ENCODE measurements at places on chromosomes 1 and 21.

DNA sequence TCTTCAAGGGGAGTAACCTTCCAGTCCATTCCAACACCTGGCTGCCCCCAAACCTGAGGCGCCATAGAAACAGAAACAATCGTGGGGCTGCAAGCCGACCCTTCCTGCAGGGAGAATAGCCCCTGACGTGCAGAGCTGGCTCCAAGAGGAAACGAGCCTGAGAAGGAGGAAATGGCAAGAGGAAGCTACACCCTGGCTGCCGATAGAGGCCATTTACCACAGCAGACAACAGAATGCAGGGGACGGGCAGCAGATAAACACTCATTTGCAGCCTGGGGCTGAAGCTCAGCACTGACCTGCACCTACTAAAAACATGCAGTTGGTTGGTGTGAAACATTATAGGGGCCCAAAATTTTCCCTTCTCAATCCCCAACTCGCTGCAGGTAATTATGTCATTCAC, 8.7 kb upstream of the TDRD10 start:
- DNase-seq = no peak

DNA sequence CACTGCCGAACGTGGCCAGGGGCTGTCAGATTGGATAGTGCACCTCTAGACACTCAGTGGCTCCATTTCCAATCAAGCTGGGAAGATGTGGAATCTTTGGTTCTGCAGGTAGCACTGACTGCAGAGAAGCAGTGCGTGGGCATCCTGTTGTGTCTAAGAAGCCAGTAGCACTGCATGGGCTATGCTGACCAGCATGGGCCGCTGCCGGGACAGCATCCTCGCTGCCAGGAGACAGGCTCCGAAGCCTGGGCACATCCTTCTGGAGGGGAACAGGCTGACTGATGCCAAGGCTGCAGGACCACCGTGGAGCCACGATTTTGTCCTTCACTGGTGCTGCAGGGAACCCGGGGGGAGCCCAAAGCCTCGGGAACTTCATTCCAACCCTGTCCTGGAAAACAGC, 649.4 kb downstream of the NPHP4 start:
- no peak for DNase-seq

DNA sequence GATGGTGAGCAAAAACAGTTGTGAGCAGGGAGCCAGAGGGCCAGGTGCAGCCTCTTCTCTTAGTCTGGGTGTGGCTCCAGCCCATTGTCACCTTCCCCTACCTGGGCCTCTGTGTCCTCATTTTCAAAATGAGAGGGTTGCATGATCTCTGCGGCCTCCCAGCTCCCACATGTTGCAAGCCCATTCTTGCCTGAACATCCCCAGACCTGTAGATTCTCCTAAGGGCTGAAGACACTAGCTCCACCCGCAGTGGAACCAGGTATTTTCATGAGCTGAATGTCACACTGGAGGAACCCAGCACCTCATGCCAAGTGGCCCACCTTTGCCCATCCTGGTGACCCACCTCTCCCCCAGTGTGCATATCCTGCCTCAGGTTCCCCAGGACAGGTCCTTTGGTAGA, 12.3 kb downstream of the IKBKE start:
- DNase-seq = no peak

- no peak for DNase-seq
These were observed 172.6 kb downstream of the APP start for GRCh38 chr21:25997788-25998611.

GRCh38 chr1:202207292-202207691, 13.7 kb downstream of the LGR6 start:
- no peak for DNase-seq

GRCh38 chr1:178376008-178376407, 120.8 kb downstream of the CLEC20A start:
- no peak for DNase-seq

DNA sequence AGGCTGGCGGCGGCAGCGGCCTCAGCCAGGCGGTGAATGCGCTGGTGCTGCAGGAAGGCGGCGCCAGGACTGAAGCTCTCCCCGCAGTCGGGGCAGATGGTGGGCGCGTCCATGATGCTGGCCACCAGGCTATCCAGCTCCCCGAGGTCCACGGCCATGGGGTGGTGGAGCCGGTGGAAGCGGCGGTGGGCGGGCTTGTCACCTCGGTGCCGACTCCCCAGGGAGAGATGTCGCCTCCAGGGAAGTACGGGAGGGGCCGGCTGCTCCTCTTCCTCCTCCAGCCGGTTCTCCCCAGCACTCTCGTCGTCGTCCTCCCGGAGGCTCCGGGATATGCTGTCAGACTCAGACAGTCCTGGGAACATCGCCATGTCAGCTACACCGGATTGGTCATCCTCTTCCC, 24.4 kb downstream of the ZNF697 start:
- no peak for DNase-seq

DNA sequence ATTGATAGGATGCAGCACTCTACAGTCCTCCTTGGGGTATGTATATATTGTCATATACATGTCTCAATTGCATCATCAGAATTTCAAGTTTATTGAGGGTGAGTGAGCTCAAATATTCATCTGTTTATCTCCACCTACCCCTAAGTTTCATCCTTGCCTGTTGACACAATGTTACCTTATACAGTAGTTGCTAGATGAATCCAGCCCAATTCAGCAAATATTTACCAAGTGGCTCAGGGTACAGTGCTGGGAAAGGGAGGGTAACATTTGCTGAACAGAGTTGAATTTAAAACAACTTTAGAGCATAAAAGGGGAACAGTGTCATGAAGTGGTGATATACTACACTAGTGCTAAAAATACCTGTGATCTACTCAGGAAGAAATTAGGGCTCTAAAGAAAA, 14.4 kb downstream of the ELAVL4 start:
- no peak for DNase-seq

DNA sequence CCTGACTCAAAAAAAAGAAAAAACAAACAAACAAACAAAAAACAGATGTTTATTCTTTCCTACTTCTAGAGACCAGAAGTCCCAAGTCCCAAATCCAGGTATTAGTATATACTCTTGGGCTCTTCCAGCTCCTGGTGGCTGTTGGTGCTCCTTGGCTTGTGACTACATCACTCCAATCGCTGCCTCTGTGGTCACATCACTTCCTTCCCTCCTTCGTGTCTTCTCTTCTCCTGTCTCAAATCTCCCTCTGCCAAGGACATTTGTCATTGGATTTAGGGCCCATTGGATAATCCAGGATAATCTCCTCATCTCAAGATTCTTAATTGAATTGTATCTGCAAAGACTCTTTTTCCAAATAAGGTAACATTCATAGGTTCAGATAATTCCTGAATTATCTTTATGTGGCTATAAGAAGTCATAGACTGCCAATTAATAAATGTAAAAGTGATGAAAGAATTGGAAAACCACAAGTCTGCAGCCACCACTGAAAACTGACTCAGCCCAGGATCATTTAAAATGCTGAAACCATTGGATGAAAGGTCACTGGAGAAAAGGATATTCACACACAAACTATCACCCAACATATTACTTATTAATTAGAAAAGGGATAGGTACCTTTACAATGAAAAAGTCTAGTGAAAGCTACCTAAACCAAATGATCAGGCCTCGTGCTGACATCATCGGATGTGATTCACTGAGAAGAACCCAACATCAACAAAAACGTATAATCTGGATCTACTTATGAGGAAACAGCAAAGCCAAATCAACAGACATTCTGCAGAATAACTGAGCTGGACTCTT, 67.1 kb downstream of the ZNF281 start:
- no peak for DNase-seq

DNA sequence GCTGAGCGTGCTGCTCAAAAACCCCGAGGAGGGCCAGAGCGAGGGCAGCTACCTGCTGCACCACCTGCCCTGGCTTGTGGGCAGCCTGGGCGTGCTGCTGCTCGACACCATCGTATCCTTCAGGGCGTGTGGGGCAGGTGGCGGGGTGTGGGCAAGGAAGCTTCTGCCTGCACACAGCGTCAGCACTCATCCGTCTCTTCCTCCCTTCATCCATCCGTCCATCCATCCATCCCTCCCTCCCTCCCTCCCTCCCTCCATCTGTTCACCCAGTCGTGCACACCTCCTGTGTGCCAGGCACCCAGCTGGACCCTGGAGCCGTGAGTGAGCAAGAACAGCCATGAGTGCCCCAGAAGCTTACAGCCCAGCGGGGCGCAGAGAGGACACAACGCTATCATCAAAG, 15.2 kb downstream of the SLC66A1 start:
- DNase-seq = no peak

DNA sequence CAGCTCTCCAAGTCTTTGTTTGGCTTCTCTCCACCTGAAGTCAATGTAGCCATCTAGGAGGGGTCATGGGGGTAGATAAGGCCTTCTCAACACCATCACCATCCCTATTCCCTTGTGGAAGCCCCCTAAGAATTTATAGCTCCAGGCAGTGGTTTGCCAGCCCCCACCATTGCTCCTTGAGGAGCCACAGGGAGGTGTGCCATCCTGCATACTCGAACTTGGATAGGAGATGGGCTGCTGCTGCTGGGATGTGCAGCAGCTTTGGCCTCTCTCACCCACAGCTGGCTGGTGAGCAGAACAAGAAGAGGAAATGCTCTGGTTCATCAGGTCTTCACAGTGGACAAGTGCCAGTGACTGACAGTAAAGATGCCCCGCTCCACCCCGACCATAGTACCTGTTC, 4.8 kb downstream of the NAXE start:
- DNase-seq = no peak

- DNase-seq = no peak
These were observed 13.5 kb downstream of the MOV10 start for GRCh38 chr1:112687785-112688496.

- DNase-seq = no peak
These were observed 191.1 kb upstream of the TMEM51 start for GRCh38 chr1:14962407-14962806.

- DNase-seq = no peak
These were observed 170.0 kb upstream of the L1TD1 start for GRCh38 chr1:62024690-62025089.

GRCh38 chr1:92855236-92855635, 23.4 kb downstream of the RPL5 start:
- DNase-seq = no peak

- DNase-seq = no peak
These were observed 9.6 kb downstream of the KRTAP10-1 start for GRCh38 chr21:44530221-44530902.

DNA sequence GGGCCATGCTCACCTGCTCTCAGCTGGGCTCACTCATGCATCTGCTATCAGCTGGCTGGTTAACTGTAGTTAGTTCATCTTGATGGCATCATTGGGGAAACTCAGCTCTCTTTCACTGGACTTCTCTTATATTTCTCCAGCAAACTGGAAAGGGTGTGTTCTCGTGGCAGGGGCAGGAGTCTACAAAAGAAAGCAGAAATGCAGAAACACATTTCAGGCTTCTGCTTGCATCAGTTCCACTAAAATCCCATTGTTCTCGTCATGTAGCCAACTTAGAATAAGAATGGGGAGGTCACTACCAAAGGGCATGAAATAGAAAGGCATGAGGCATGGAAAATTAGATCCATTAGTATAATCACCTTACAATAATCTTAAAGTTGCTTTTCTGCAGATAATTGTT, 207.3 kb downstream of the NRIP1 start:
- DNase-seq = no peak

GRCh38 chr1:34701326-34702060, 53.4 kb upstream of the GJB5 start:
- no peak for DNase-seq

DNA sequence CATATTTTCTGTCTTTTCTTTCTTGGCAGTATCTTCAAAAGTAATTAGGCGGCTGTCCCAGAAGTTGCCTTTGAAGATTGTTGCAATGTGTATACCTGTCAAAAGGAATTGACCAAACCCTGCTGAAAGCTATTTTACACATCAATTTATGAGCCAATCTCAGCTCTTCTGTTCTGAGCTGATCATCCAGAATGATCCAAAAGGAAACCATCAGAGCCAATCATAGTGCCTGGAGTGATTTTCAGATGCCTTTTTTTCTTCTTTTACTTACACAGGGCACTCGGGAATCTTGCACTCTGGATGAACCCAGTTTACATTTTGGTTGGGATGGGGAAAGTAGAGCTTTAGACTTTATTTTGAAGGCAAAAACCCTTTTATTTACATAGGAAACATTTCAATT, 21.8 kb upstream of the APOBEC4 start:
- DNase-seq = no peak

GRCh38 chr21:33373451-33373850, 29.8 kb upstream of the IFNGR2 start:
- DNase-seq = no peak

DNA sequence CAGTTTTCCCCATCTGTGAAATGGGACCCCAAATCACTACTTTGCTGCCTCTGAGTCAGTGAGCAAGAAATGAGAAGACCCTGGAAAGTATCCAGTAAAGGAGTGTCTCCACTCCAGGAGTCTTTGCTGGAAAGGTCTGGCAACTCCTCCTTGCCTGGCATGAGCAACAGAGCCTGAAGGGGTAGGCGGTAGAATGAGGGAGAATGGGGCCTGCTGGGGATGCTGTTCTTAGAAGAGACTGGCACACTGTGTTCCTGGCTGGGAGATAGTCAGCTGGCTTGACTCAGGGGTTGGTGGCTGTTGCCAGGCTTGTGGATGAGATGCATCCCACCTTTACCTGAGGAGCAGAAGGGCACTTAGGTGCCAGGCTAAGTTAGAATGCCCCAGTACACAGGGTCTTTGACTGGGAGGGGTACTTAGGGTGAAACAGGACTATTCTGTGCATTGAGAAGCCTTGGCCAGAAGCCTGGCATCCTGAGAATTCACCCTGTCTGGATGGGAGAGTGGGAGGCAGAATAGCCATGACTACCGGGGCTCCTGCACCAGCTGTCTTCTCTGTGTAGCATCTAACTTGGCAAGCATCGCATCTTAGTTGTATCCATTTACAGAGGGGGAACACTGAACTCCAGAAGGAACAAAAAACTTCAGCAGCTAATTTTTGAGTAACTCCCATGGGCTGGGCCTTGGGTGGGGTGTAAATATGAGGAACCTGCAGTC, 2.5 kb downstream of the MFSD2A start:
- DNase-seq = no peak

- no peak for DNase-seq
These were observed 12.4 kb downstream of the SELL start for GRCh38 chr1:169698976-169699375.

DNA sequence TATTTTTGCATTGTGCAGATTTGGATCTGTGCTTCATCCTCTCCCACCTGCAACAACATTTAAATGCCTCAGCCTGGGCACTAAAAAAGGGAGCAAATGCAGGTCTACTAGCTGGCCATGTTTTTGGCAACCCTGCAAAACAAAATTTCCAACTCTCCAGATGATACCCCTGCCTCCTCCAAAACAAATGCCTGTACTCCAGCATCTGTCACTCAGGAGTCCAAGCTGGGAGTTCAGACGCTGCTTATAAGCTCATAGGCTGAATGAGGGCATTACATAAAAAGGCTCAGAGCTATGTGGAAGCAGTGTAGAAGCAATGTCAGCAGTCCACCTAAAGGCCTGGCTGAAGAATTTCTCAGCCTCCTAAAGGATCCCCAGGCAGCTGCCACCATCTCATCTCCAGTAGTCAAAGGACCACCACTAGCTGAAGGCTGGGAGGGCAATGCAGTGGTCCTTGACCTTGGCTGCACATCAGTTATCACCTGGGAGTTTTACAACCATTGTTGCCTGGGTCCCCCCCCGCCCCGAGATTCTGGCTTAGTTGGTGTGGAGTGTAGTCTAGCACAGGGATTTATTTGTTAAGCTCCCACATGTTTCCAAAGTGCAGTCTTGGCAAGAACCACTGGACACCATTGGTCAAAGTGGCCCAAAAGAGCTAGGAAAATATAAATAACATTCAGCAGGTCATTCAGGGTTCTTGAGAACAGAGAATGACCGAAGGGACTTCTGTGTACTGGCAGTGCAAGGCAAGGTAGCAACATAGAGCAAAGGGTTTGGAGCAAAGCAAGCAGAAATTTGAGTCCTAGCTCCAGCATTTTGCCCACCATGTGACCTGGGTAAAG, 57.2 kb downstream of the ITPKB start:
- no peak for DNase-seq
